Testis (tissue), 5 donors: ENCODE measurements at places on chromosomes 16 and 17. TPM values are rescaled to one million over a fixed set of nuclear protein-coding genes. Genes with fewer than 3 reads are reported as not detected.

Gene NUBP2
- total RNA-seq: 90.8 TPM

- DNase-seq: no peak
Observed at GRCh38 chr16:57611181-57611580, 17.2 kb upstream of the ADGRG1 start.

DNA sequence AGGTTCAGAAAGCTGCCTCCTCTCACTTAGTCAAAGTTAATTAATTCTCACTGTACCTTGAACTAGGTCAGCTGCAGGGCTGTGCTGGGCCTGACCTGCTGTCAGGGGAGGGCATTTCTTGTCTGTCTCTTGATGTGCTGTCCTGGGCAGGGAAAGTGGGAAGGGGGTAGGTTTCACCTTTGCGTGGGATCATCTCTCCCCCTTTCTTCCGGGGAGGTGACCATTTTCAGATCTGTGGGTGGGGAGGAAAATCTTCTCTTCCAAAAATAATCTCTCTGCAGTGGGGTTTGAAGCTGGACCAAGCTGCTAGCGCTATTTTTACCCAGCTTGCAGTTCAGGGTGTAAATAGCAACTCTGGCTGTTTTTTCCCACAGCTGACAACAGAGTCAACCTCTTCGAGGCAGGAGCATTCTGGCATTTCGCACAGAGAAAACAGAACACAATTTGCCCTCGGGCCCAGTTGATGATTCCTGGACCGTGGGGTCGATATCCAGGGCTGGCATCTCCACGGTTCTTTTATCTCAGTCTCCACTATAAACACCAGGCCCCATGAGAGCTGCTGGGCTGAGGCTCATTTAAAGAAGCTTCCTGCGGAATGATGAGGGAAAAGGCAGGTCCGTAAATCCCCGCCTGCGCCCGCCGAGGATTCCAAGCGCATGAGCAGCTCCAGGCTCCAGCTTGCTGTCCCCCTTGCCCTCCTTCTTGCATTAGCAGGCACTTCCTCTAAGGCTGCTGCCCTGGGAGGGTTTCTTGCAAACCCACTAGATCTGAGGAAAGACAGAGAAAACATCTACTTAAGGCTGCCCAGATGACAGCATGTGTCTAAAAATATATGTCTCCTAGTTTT lies 93.9 kb downstream of the YPEL2 start:
- DNase-seq: peak; percentile 43

DNA sequence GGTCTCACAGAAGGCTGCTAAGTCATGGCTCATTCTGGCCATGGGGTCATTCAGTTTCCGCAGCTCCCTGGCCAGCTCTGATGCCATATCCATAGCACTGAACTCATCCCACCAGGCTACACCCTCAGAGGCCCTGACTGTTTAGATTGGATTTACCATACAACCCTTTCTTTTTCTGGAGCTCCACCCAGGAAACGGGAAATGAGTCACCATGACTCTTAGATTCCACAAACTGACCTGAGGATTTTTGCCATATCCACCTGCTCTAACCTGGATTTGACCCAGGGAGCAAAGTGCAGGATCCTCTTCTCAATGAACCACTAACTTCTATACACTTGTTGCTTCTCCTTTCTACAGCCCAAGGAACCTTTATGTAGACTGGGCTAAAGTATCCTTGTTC lies 20.3 kb upstream of the CALB2 start:
- no peak for DNase-seq

- DNase-seq: no peak
Observed at GRCh38 chr16:83714286-83714685, 93.5 kb upstream of the HSBP1 start.

GRCh38 chr16:66263973-66264310 lies 102.5 kb upstream of the CDH5 start:
- no peak for DNase-seq

- DNase-seq: peak; percentile 20
Observed at GRCh38 chr16:78742501-78743283, 643.2 kb downstream of the WWOX start.

Gene AMZ2
- 201 TPM for total RNA-seq

DNA sequence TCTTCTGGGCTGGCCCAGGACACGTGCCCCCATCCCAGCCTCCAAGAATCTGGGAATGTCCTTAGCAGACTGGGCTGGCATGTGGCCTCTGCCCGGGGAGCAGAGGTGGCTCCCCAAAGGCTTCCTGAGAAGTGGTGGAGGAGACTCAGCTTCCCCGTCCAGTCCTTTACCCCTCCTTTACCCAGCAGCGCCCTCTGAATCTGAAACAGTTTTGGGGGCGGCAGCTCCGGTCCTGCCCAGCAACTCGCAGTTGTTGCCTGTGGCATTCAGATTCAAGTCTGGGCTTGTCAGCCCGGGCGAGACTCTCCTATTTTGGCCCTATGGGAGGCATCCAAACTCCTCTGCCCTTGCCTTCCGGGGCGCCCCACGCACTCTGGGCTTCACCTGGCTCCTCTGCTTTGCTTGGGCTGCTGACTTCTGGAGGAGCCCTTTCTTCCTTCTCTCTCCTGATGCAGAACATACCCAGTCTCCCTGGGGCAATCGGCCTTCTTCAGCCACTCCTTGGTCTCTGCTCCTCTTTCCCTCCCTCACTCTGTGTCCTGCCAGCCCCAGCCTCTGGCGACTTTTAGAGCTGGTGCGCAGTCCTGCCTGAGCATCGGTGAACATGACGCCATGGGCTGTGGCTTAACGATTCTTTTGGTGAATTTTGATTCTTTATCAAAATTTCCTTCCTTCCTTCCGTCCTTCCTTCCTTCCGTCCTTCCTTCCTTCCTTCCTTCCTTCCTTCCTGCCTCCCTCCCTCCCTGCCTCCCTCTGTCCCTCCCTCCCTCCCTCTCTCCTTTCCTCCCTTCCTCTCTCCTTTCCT lies 55.2 kb downstream of the CMIP start:
- DNase-seq: no peak

Gene SULT1A2
- total RNA-seq: 2.5 TPM

DNA sequence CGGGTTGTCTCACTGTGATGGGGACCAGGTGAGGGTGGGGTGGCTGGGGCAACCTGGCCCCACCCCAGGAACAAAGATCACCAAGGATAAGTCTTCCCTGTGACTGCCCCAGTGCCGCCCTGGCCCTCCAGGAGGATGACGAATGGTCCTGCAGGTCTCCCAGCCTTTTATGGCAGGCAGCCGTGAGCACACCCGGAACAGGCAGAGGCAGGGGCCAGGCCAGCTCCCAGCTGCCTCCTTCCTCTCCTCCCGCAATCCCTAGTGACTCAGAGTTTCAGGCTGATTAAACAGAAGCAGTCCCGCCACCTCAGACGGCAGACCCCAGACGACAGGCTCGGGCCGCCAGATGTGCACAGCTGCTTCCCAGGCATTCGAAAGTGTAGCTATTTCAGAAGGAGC lies 13.3 kb downstream of the JUP start:
- DNase-seq: no peak

Gene PDE6G
- 0.56 TPM for total RNA-seq

Gene KCNH6
- total RNA-seq: 0.99 TPM

DNA sequence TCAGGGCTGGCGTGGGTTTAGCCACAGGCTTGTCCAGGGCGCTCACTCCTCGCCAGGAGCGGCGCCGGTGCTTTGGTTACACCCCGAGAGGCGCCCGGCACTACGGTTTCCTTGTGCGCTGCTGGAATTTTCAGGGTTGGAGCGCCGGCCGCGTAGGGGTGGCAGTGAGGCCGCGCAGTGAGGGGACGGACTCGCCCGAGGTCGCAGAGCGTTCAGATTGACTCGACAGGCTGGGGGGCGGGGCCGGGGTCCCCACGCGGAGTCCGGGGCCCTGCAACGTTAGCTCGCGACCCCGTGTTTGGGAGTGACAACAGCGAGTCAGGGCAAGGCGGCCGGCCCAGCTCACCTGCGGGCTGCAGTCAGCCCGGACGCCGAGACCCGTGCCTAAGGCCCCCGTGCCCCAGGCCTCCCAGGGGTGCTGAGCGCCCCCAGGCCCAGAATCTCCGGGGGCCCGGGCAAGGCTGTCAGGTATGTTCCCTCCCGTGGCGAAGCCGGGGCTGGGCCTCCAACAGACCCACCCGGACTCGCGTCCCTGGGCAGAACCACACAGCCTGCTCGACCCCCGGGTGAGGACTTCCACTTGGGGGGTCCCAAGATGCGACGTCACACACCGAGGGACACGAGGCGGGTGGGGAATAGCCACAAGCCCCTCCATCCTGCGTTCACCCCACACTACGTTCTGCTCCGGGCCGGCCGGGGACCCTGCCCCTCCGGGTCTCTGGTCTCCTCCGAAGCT lies 1.3 kb upstream of the ACTG1 start:
- peak; percentile 69 for DNase-seq

Gene COG8
- total RNA-seq: 96.6 TPM

DNA sequence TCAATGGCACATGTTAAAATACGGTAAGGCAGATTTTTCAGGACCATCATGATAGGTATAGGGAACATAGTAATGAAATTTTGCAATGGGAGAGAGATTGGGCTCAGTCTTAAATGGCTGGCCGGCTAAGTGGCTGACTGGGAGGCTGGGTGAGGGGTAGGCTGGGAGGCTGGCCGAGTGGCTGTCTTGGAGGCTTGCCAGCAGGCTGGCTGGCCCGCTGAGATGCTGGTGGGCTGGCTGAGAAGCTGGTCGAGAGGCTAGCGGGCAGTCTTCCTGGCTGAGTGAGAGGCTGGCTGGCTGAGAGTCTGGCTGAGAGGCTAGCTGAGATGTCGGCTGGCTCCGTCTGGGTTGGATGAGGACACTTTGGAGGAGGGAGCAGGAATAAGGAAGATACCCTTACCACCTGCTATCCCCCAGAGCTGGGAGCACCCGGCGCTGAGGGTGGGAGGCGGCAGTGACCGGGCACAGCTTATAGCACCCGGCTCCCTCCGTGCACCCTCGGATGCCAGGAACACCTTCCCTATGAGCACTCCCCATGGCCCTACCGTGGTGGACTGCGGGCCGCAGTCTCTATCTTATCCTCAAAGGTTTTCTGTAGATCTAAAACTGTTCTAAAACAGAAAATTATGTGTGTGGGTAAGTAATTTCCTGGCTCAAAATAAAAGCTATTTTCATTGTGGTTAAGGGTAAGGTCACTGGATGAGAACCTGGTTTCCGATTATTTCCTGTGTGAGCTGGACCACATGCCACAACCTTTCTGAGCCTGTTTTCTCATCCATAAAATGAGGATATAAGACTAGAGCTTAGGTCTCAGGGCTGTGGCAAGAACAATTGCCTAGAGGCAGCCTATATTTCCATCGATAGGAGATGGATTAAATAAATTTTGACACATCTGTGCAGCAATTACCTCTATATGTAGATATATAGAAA lies 34.5 kb upstream of the TMC5 start:
- no peak for DNase-seq

GRCh38 chr17:82050152-82050760 lies 1.4 kb downstream of the RFNG start:
- no peak for DNase-seq

DNA sequence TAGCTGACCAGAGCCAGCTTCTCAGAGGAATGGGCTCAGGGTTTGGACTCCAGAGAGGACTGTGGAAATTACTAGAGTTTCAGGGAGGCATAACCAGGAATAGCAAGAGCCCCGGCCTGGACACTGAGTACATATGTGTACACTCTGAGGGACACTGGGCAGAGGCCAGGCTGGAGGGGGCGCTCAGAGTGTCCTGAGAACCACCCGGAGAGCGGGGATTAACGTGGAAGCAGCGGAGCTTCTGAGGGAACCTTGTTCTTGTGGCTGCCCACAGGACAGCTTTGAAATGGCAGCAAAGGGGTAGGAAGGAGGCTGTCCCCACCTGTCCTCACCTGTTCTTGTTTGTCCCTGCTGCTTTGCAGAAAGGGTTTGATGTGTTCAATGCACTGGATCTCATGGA lies 27.8 kb downstream of the PLCD3 start:
- no peak for DNase-seq

- DNase-seq: peak; percentile 89
Observed at GRCh38 chr17:8479431-8479947, 43.8 kb downstream of the NDEL1 start.

Gene PTX4
- total RNA-seq: 3.4 TPM

Gene TM4SF5
- 1.5 TPM for total RNA-seq

Gene NGFR
- 20.6 TPM for total RNA-seq

DNA sequence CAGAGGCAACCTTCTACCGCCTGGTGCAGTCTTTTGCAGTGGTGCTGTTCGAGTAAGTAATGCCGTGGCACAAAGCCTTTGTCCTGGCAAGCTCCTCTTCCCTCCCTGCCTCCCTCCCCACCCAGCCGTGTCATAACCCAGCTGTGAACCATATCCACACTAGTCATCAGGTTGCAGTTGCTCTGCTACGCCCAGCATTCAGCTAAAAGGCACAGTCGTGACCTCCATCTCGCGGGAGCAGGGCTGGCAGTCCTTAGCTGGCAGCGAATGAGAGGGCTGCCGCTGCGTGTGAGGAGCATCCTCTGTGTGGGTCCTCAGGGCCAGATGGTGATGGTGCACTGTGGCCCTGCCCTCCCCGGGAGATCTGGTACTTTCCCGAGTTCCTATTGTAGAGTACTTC lies 39.3 kb downstream of the CIBAR2 start:
- no peak for DNase-seq
